SK-N-MC (cell line): ENCODE measurements at places on chromosomes 3 and 15.

- DNase-seq = no peak
These were observed 43.5 kb upstream of the UBE2E1 start for GRCh38 chr3:23762214-23762613.

DNA sequence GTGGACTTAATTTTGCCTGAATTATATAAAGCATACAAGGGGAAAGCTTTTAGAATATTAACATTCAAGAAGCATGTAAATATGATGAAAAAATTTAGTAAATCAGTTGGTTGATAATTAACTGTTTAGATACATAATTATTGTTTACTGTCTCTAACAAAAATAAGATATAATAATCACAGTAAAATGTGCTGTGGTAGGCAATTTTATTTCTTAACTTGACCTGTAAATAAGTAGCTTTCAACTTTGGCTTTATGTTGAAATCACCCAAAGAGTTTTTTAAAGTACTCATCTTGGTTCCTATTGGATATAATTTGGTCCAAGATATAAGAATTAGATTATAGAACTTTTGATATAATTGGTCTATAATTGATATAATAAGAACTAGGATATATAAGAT lies 1374.5 kb downstream of the NSUN3 start:
- no peak for DNase-seq

DNA sequence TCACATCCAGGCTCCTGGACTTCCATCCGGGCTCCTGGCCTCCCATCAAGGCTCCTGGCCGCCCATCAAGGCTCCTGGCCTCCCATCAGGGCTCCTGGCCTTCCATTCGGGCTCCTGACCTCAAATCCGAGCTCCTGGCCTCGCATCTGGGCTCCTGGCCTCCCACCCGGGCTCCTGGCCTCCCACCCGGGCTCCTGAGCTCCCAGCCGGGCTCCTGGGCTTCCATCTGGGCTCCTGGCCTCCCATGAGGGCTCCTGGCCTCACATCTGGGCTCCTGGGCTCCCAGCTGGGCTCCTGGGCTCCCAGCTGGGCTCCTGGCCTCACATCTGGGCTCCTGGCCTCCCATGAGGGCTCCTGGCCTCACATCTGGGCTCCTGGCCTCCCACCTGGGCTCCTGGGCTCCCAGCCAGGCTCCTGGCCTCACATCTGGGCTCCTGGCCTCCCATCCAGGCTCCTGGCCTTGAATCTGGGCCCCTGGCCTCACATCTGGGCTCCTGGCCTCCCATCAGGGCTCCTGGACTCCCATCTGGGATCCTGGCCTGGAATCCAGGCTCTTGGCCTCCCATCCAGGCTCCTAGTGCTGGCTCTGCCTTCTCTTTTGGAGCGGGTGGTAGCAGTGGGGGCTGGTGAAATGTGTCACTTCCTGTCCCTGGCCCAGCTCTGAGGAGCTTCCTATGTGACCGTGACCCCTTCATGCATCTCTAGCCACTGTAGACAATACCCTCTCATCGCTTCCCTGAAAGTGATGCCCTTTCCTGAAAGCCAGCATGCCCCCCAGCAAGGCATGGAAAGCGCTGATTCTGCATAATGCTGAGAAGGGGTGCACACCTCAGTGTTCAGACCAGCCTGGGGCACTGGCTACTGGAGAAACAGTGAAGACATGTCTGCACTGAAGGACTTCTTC lies 62.7 kb upstream of the BLM start:
- no peak for DNase-seq

DNA sequence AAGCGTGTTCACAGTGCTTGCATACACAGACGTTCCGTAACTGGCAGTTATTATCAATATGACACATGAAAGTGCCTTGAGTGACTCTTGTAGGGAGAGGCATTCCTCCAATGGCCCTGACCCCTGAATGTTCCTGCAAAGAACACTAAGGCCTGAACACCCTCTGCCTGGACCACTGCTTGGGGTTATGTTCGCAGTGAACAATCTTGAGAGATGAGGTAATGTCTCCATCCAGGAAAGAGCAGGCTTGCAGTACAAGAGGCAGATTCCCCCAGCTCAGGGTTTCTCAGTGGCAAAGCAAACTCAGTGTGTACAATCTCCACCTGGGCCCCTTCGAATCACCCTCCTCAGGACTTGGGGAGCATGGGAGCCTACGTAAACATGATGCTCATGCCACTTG lies 324.6 kb downstream of the MAGI1 start:
- no peak for DNase-seq

DNA sequence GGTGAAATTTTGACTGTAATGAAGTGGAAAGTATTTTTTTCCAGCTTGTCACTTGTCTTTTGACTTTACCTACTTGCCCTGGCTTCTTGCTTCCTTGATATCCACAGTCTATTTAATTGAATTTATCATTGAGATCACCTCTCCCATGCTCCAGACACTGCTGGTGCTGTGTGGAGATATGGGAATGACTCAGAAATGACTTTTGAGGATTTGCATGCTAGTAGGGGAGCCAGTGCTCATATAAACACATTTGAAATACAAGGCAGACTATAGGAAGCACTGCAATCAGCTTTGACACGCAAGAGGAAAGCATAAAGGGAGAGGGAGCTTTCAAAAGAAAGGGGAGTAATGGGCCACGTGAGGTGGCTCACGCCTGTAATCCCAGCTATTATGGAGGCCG lies 7.3 kb upstream of the TRPM1 start:
- DNase-seq = no peak

GRCh38 chr3:192331749-192332385 lies 395.5 kb downstream of the FGF12 start:
- no peak for DNase-seq

- DNase-seq = no peak
These were observed 8.7 kb downstream of the CD86 start for GRCh38 chr3:122063908-122064307.

- DNase-seq = no peak
These were observed 436.9 kb upstream of the ZNF717 start for GRCh38 chr3:76222201-76222600.

DNA sequence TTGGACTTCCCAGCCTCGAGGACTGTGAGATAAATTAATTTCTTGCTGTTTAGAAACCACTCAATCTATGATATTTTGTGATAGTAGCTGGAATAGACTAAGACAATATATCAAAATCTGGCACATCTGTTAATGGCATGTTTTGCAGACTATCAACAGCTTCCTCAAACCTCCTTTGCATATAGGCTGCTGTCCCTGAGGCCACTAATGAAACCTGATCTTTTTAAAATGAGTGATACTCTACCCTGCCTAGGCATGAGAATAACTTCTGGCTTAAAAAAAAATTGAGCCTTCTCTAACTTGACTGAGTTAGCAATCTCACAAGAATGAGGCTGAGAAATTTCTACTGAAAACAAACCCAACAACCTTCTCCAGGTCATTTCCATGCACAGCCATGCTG lies 176.0 kb upstream of the CRBN start:
- DNase-seq = no peak

DNA sequence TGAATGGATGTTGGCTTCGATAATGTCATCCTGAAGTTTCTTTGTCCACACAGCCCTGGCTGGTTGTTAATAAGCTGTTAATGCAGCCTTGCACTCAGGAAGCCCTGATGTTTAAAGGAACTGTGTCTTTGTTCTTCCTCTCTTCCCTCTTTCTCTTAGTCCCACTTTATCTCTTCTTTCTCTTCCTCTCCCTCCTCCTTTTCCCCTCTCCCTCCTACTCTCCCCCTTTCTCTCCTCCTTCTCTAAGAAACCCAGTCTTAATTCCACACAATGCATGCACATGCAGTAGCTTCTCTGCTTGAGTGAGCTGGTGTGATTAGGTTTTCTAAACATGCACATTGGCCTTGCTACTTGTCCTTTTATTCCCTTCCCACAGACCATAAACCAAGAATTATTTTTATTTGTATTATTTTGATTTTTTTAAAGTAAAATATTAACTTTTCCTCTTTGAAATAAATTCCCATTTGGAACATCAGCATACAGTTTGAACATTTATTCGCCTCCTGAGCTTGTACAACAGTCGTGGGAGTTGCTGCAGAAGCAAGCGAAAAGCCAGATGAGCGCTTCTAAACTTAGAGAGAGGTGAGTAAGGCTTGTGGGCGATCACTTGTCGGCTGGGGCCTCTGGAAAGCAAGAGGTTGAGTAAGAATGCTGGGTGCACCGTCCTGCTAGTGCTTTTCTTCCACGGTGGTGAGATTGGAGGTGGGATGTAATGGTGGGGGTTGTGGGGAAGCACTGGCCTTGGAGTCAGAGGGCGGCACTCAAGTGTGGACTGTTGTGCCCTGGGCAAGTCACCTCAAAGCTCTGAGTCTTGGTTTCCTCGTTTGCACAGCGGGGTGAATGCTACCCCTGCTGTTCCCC lies 7.2 kb downstream of the GHRL start:
- DNase-seq = no peak

- no peak for DNase-seq
These were observed 28.3 kb upstream of the PRR23E start for GRCh38 chr3:127164615-127165014.

GRCh38 chr3:158768881-158769543 lies 32.8 kb upstream of the MFSD1 start:
- no peak for DNase-seq

GRCh38 chr15:80832686-80833085 lies 53.5 kb downstream of the CEMIP start:
- DNase-seq = no peak

GRCh38 chr3:101256511-101256910 lies 63.9 kb downstream of the IMPG2 start:
- DNase-seq = no peak

GRCh38 chr3:56969851-56970250 lies 90.6 kb upstream of the SPATA12 start:
- no peak for DNase-seq

DNA sequence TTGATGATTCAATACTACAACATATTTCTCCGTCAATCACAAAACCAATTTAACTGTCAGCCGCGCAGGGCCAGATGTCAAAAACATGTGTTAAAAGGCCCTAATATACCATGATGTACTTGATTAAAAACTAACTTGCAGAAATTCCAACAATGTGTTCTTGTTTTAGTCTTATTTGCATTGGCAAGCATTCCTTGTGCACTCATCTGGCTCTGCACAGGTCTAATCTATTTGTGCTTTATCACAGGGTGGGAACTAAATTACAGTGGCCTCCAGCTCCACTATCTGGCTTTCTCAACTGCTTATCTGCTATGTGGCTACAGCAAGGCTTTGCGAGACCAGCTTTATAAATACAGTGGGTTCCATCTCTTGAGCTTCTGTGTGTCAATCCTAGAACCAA lies 455.5 kb downstream of the ERC2 start:
- DNase-seq = no peak

- no peak for DNase-seq
These were observed 30.1 kb downstream of the PXYLP1 start for GRCh38 chr3:141261472-141262307.

DNA sequence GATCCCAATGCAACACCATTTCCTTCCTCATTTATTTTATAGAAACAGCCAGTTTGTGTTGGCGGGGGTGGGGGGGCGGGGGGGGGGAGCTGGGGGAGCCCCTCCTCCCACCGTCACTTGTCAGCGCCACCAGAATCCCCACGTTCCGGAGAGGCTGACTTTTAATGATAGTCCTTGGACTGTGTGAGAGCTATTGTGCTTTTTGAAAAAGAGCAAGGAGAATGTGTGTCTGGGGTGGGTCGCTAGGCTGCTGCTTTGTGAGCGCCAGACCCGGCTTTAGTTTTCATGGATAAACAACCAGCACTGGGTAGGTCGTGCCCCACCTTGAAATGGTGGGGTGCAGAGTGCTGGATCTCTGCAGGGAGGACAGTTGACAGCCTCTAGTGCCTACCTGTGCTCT lies 135.0 kb upstream of the ONECUT1 start:
- no peak for DNase-seq

GRCh38 chr3:194485881-194486539 lies 792 bp downstream of the ATP13A3 start:
- DNase-seq = no peak

GRCh38 chr15:35557544-35557943 lies 11.6 kb upstream of the DPH6 start:
- DNase-seq = no peak

DNA sequence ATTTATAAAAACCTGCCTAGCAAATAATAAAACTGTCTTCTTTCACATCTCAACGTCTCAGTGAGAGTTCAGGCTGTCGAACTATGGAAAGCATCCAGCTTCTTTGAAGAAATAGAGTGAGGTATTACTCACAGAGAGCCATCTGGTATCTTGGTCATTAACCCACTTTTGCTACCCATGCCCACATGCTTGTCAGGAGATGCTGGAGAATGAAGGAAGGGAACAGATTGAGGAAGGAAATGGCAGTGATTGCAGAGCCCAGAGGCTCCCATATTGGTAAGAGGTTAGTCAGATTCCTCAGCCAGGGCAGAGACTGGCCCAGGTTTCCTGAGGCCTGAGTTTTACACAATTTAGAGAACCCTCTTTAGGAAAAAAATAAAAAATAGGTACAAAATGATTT lies 119.1 kb downstream of the B3GALNT1 start:
- DNase-seq = no peak

GRCh38 chr3:154872074-154872473 lies 208.0 kb upstream of the MME start:
- DNase-seq = no peak

DNA sequence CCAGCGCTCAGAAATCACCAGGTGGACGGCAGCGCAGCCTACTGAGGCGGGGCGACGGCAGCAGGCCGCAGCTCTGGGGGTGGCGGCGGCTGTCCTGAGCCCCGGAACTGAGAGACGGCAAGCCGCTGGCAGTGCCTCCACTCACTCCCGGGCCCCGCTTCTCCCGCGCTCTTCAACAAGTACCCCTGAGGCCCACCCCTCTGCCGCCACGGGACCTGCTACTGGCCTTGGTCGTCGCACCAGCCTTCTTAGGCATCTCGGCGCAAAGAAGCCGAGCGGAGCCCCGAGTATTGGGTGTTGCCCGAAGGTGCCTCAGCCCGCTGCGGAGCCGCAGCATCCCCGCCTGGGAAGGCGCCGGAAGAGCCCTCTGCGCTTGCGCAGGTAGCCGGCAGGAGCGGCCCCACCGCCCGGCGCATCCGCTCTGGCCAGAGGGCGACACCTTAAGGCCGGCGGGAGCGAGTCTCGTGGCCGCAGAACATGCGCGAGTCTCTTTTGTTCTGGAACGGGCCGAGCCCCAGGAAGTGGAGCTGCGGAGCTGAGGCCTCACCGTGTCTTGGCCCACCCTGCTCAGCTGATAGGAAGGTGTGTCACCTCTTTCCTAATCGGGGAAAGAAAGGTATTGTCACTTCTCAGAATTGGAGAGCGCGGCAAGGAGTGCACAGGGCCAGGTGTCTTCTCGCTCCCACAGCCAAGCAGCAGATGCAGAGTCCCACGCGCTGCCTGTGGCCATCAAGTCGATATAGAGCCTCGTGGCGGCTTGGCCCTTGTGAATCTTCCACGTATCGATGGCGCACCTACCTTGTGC lies at the start of gene C15orf40:
C15orf40 (minus strand) TSS at position 369 of the 805 bp plus-strand sequence; CDS start at position 337, 32 bp downstream.
- no peak for DNase-seq

- no peak for DNase-seq
These were observed 56.7 kb upstream of the MCF2L2 start for GRCh38 chr3:183485093-183485492.

DNA sequence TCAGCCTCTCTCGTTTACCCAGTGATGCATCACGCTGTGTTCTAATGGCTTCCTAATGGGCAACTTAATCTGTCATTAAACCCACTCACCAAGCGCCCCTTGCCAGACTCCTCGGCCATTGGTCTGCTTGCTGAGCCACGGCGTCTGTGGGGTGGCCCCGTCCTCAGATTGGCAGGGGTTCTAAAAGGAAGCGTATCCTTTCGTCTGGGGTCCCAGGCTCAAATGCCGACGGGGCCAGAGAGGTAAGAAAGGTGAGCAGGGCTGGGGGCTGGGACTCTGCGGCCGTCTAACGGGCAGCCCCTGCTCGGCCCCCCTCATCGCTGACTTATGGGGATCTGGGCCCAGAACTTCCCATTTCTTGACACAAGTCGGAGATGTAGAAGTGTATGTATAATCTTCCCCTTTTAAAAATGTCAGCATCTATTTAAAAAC lies 315.1 kb upstream of the PROK2 start:
- DNase-seq = no peak
